ENCODE measurements at places on chromosomes 12 and 14. TPM values are rescaled to one million over a fixed set of nuclear protein-coding genes. Genes with fewer than 3 reads are reported as not detected.

The SLC2A14 gene
- total RNA-seq, result 6.1 TPM

The PLEKHH1 gene
- total RNA-seq, result 17.1 TPM

The NYNRIN gene
- 56.5 TPM for total RNA-seq

The KCNH3 gene
- total RNA-seq, result 0.30 TPM

DNA sequence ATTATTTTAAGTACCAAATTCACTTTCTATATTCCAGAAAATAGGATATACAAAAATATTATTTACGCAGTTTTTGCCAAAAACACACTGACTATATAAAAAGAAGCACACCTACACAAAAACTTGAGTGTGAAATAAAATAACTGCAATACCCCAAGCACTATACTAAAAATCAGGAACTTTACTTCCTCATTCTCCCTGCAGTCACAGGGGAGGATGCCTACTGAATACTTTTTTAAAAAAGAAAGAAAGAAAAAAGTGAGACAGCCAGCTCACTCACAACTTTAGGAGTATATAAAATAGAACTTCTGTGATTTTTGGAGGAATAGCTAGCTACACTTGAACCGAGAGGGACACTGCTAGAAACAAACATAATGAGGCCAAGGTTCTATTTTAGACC lies 12.2 kb downstream of the RPS6KA5 start:
- DNase-seq, result no peak

DNA sequence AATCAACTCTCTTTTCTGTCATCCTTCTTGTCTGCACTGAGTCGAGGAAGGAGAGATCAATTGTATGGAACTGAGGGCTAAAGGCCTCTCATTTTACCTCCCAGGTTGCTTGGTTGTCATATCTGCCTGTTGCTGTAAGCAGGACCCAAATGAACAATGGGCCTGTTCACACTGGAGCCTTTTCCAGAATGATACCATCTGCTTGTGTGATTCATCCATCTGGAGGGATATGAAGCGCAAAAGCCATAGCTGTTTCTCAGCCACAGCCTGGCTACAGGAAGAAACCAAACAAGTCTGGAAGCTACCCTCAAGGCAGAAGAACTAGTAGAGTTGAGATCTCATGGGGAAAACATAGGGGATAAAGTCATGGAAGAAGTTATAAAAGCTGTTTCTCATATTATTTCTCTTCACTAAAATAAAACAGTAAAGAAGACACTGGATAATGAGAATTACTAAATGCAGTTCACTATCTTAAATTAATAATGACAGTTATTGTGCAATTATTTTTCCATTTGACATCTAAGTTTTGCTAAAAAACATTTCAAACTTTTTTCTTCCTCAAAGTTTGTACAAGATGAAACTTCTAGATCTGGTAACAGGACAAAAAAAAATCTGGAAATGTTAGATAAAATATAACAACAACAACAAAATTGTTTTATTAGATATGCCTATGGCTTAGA lies 106.3 kb downstream of the SPTSSA start:
- no peak for DNase-seq

GRCh38 chr14:50342221-50343078 lies 30.3 kb downstream of the DMAC2L start:
- DNase-seq, result peak; percentile 64

GRCh38 chr14:63100552-63100951 lies 55.3 kb upstream of the KCNH5 start:
- DNase-seq, result no peak

- DNase-seq, result no peak
Observed at GRCh38 chr12:76064904-76065303, 19.6 kb downstream of the NAP1L1 start.

DNA sequence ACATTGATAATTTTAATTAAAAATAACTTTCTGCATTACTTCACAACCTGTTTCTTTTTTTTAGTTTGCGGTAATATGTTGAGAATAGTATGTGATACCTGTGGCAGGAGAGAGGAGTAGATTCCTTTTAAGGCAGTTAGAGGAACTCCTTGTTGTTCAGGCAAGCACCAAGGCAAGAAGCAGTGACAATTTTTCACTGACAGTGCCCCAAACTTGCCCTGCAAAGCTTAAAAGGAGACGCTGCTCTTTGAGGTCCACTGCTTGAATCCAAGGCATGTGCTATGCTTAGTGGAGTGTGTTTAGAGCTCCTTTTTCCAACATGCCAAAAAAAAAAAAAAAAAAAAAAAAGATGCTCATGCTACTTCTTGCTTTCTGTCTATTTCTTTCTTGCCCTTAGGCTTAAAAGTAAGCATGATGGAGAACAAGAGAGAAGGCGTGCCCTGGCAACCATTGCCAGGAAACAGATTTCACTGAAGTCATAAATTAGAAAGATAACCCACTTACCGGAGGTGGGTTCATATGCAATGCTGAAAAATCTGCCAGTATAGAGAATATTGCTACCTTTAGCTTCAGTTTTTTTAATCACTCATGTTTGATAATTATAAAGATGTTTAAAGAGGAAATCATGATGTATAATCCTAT lies 58.3 kb upstream of the DYRK2 start:
- no peak for DNase-seq

GRCh38 chr12:51349026-51349425 lies 2.5 kb upstream of the CELA1 start:
- no peak for DNase-seq
